ENCODE measurements at places on chromosomes 3 and 15.
A peak's percentile ranks its signal among the peaks of the same experiment; 100 is the strongest.

- no peak for DNase-seq
Measured at GRCh38 chr3:77365152-77365551, 325.3 kb downstream of the ROBO2 start.

DNA sequence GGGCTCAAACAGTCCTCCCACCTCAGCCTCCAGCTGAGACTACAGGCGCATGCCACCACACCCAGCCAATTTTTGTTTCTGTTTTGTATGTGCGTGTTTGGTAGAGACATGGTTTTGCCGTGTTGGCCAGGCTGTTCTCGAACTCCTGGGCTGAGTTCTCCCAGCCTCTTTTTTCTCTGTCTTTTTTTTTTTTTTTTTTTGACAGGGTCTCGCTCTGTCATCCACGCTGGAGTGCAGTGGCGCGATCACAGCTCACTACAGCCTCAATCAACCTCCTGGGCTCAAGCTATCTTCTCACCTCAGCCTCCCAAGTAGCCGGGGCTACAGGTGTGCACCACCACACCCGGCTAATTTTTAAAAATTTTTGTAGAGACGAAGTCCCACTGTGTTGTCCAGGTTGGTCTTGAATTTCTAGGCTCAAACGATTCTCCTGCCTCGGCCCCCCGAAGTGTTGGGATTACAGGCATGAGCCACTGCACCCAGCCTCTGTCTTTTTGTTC lies 867 bp upstream of the DCAF1 start:
- DNase-seq = no peak

- no peak for DNase-seq
Measured at GRCh38 chr3:185959609-185960521, 22.1 kb upstream of the TRA2B start.

DNA sequence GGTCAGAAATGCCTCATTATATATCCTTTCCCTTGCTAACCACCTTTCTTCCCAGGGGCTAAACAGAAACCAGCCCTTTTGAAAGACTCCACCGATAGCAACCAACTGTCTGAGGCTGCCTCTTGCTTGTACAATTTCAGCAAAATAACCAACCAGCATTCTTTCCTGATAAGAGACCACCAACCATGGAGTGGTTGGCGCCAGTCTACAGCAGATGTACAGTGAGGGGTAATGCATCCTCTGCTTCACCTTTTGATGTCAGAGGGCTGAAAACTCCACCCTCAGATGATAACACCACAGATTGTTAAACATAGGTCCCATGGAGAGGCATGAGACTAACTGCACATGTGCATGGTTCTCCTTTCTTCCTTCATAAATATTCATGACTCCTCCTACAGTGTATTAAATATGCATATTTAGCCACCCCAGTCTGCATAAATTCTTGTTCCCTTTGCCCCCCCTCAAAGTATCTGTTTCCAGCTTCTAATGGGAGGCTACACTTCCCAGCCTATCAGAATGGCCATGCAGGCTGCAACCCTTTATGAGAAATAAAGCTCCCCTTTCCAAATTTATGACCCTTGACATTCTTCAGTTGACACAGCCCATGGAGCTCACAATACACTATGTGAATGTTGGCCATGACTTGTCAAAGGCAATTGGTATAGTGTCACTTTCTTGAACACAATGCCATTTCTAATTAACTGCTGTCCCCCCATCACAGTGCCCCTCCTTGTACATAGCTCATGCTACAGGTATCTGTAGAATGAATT lies 48.3 kb downstream of the GABRB3 start:
- no peak for DNase-seq

GRCh38 chr3:13140596-13140995 lies 67.4 kb upstream of the IQSEC1 start:
- no peak for DNase-seq

DNA sequence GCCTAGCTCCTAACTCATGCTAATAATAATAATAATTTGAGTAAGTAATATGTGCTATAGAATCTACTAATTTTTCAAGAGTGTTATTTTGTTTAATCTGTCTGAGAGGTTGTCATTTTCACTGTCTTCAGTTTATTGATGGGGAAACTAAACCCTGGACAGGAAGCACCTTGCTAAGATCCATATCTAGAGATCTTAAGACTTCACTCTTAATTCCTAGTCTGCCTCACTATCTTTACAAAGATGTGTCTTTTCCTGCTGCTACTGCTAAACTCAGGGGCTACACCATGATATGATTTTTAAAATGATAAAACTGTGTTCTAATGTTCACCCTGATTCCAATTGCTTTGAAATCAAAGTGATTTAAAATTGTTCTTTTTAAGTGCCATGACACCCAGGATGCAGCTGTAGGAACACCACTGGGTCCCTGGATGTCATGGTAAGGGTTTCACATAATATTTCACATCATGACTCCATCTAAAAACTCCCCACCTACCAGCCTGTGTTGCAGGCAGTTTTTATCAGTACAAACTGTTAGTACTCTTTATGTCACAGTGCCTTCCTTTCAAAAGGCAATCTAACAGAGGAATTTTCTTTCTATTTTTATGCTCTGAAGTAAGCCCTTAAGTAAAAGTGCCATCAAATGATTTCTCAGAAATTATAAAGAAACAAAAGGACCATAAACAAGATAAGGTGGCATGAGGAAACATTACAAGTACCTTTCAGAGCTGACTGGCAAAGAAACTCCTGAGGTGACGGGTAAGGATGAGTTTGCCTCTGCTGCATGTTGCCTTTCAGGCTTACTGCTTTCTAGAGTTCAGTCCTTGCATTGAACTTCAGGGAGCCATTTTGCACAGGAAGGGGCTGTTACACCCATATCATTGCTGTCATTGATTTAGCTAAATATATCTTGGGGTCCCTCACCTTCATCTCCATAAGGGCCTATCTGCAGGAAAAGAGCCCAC lies 160.1 kb upstream of the SATB1 start:
- DNase-seq = no peak

- no peak for DNase-seq
Measured at GRCh38 chr3:150544041-150544440, 2.3 kb downstream of the SERP1 start.

- DNase-seq = no peak
Measured at GRCh38 chr3:47407237-47407636, 26.4 kb downstream of the PTPN23 start.

GRCh38 chr15:85030301-85030929 lies 48.8 kb downstream of the PDE8A start:
- no peak for DNase-seq

- no peak for DNase-seq
Measured at GRCh38 chr3:6791161-6791560, 69.8 kb upstream of the GRM7 start.

- DNase-seq = peak; percentile 88
Measured at GRCh38 chr3:149969110-149969939, 1.4 kb downstream of the PFN2 start.

DNA sequence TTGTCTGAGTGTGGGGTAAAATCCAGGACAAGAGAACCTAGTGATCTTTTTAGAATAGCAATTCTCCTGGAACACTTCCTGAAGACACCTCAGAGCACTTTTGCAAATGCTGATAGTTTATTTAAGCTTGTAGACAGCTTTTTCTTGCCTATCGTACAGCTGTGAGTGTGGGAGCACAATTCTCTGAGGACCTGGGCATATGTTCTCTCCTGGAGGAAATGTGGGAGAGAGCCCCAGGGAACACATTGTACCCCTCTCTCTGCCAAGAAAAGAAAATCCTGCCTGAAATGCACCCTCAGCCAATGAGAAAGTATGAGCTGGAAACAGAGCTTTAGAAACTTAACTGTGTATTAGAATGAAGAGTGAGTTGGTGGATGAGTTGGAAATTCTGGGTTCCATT lies 308.3 kb upstream of the SEMA6D start:
- no peak for DNase-seq

DNA sequence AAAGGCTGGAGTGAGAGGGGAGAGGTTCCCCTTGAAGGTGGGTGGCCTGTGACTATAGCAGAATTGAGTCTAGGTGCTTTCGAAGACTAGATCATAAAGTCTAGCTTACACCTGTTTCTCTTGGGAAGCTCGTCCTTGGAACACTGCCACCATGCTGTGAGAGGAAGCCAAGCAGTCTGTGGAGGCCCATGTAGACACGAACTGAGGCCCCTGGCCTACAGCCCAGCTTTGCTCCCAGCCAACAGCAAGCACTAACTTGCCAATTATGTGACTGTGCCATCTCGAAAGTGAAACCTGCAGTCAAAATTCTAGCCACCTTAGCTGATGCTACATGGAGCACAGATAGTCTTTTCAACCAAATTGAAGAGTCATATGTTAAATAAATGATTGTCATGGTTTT lies 190.5 kb upstream of the NECTIN3 start:
- no peak for DNase-seq

- DNase-seq = no peak
Measured at GRCh38 chr3:120681018-120681417, 1.0 kb downstream of the HGD start.

DNA sequence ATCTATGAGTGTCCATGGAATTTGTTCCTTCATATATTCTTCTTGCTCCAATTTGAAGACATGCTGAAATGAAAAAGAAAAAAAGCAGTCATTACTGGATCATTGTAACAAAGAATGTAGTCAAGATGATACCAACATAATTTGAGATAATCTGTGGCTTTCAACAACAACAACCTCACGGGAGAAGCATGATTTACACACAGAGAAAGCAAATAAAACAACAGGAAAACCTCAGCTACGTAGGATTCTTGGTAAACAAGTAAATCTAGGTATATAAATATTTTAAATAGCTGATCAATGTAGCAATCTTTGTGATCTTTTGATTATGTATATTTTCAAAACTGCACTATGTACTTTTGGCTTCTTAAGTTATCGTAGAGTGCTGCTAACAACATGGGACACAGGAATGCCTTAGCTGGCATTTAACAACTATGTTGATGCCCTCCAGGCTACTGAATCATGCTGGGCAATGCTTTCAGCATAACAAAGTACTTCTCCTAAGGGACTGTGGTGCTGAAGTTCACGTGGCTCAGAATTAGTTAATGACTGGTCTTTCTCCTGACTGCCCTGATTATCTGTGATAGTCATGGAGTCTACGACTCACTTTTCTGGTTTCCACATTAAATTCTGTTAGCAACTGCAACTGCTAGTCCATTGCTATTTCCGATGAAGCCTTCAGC lies 96.5 kb upstream of the MYO5C start:
- DNase-seq = no peak

GRCh38 chr15:31238906-31239305 lies 87.7 kb upstream of the KLF13 start:
- no peak for DNase-seq

DNA sequence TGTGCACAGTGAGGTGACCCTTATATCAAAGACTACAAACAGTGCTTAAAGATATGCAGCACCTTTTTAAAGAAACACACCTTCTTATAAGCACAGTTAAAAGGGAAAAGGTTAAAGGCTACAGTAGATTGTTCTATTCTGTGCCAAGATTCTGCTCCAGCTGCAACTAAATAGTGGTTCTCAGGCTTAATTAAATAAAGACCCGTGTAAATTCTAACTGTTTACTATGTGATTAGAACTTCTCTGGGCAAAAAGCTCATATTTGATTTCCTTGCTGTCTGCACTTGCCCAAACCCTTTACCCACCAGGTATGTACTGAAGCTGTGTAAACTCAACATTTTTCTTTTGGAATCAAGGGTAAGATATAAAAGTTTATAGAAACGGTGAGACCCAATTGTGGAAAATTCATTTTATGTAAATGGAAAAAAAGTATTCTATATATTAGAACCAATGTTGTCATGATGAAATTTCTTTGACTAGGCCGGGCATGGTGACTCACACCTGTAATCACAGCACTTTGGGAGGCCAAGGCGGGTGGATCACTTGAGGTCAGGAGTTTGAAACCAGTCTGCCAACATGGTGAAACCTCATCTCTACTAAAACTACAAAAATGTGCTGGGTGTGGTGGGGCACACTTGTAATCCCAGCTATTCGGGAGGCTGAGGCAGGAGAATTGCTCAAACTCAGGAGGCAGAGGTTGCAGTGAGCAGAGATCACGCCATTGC lies 230.6 kb downstream of the MECOM start:
- no peak for DNase-seq

- DNase-seq = no peak
Measured at GRCh38 chr3:196633555-196634151, 5.8 kb upstream of the NRROS start.

GRCh38 chr3:141557961-141558706 lies 71.3 kb downstream of the RASA2 start:
- no peak for DNase-seq

GRCh38 chr3:30952786-30953185 lies 58.3 kb upstream of the GADL1 start:
- no peak for DNase-seq

GRCh38 chr15:96595951-96596350 lies 265.5 kb downstream of the NR2F2 start:
- no peak for DNase-seq

- DNase-seq = no peak
Measured at GRCh38 chr3:129424185-129424841, 4.1 kb downstream of the EFCAB12 start.

GRCh38 chr3:3998140-3998922 lies 199.1 kb downstream of the LRRN1 start:
- DNase-seq = peak; percentile 31

DNA sequence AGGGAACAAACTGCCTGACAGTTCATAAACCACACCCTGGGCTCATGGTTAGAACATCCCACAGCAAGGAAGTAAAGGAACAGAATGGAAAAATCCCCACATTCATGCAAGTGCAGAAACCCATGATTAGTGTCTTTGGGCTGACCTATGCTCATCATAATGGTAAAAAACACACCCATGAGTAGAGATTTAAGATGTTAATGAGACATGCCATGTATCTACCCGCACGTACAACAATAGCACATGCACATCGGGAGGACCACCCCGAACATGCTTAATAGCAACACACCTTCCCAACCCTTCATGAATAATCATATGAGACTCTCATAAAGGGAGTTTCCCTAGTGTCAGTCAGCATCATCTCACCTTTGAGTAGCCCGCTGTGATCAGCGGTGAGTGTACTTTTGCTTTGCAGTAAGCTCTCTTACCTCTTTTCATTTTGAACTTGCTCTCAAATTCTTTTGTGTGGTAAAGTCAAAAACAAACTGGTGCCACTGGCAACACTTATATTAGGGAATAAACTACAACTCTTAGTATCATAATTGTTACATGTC lies 23.2 kb downstream of the ZBED2 start:
- DNase-seq = no peak

GRCh38 chr3:13879102-13879945 lies 547 bp downstream of the WNT7A start:
- no peak for DNase-seq

GRCh38 chr3:4401441-4401840 lies 65.6 kb downstream of the SUMF1 start:
- no peak for DNase-seq

- DNase-seq = no peak
Measured at GRCh38 chr3:62562017-62562416, 188.7 kb upstream of the FEZF2 start.

GRCh38 chr3:108486941-108487340 lies 23.5 kb downstream of the MYH15 start:
- peak; percentile 13 for DNase-seq
